NAMALWA (cell line): ENCODE measurements at places on chromosomes 16 and 17.

DNA sequence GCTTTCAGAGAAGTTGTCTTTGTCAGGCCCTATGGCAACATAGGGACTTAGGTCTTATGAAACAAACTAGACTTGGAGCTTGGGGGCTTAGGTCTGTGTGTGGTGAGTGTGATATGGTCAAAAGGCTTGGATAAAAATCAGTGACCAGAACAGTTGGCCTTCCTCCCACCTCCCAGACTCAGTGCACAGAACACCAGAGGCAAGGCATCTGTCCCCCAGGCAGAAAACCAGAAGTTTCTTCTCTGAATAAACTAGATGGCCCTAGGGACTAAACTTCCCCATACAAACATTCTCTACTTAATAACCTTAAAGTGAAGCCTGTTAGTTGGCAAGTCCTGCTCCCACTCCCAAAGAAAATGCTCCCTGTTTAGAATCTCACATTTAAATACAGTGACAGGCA, 39.2 kb upstream of the PMFBP1 start:
- no peak for DNase-seq

DNA sequence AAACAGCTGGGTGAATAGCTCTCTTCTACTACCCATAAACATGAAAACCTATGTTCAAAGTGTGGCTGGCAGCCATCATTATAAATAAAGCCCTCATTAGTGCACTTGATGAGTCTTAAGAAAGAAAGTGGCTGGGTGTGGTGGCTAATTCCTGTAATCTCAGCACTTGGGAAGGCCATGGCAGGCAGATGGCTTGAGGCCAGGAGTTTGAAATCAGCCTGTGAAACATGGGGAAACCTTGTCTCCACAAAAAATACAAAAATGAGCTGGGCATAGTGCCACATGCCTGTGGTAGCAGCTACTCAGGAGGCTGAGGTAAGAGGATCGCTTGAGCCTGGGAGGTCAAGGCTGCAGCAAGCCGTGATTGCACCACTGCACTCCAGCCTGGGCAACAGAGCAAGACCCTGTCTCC, 28.3 kb upstream of the APPBP2 start:
- DNase-seq: no peak

DNA sequence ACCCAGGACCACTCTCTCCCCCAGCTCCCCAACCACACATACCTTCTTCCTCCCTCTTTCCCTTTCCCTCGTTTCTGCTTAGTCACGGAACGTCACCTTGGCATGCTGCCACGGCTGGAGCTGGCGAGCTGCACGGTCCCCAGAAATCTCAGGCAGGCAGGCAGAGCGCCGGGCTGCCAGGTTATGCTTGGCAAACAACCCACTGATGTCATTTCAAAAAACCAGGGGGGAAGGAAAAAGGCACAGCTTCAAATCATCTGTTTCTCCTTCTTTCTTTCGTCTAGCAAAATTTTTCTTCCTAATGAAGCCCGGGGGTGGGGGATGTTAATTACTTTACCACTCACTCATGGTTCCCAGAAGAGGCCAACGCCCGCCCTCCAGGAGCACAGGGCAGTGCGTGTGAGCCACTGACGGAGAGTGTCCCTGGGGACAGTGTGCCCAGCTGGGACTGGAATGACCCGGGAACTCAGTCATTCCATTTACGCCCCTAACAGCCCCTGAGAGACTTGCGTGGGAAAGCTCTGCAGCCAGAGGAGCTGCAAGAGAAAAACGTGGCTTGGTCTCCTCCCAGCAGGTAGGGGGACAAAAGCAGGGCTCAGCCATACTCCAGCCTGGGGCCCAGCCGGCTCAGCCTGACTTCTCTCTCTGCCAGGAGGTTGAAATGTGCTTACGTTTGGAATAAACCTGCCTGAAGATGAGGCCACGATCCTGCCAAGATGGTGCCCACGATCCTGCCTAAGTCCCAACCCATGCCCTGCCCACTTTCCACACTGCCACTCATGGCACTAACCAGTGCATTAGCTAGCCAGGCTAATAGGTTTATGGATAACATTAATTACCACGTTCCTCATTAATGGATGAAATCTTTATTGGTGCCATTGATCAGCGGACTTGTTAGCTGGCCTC, 198.9 kb downstream of the ZFHX3 start:
- no peak for DNase-seq

DNA sequence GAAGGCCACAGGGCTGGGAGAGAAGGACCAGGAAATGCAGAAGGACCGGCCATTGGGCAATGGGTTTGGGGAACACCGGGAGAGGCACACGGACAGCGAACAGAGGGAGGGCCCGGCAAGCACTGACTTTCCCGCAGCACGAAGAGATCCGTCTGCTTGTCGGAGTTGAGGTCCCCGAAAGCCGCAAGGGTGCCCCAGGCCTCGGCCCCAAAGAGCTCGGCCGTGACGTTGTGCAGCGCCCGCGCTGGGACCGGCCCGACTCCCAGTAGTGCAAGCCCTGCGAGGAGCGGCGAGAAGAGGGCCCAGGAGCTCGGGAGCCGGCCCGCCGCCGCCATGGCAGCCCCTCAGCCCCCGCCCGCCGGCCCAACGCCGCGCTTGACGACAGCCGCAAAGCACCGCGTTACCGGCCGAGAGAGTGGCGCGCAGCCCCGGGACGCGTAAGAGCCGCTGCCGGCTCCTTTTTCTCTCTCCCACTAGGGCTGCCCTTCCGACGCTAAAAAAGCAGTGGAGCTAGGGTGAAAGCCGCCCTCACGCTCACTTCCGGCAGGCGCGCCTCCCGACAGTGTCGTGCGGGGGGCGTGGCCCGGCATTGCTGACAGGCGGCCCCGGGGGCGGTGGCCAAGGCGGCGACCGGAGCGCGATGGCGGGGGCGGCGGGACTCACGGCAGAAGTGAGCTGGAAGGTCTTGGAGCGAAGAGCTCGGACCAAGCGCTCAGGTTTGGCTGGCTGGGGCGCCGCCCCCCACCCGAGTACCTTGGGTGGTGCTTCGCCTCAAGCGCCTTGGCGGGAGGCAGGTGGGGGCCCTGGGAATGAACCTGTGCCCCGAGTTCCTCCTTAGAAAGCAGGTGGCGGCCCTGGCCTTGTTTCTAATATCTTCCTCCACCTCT, at the start of the genes ITFG1 and PHKB:
Gene ITFG1 (minus strand): TSS at position 353 of the 887 bp plus-strand sequence. CDS start 18 bp downstream, at position 335.
Gene PHKB (plus strand): TSS at position 621 of the 887 bp plus-strand sequence. CDS start 20 bp downstream, at position 641.
- DNase-seq: peak; percentile 96

GRCh38 chr16:87303431-87303930, 13.7 kb downstream of the C16orf95 start:
- DNase-seq: no peak

GRCh38 chr16:82033683-82034300, 1.3 kb upstream of the HSD17B2 start:
- DNase-seq: no peak

DNA sequence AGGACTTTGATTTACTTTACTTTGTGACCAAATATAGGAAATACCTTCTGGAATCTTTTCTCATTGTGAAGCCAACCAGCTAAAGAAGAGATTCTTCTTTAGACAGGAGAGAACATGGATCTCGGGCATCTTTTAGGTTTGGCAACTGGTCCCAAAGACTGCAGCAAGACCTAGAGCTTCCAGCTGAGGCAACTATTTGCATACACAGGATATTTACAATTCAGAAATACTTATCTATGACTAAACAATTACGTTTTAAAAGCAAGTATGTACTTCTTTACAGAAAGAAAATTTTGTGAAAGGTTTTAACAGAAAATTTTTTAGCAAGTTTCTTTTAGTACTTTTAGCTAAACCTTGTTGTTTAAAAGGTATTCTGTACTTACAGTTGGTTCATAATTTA, 106.5 kb downstream of the MAP2K4 start:
- no peak for DNase-seq

DNA sequence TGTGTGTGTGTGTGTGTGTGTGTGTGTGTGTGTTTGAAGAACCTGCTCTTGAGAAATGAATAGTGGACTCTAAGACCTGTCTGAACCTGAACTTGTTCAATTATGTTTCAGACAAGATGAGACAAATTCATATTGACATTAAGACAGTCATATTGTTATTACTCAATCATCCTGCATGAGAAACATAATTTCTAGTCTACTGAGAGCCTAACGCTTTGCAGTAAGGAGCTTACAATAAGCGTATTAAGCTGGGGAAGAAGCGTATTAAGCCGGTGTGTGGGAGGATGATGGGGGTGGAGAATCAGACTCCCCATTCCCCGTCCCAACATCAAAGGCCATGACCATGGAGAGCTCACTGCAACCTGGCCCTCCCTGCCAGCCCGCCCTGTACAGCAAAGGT, 22.4 kb upstream of the MNT start:
- no peak for DNase-seq

- DNase-seq: no peak
Observed at GRCh38 chr16:1182316-1182671, 29.4 kb downstream of the CACNA1H start.

GRCh38 chr16:4682616-4683254, 10.6 kb upstream of the NUDT16L1 start:
- DNase-seq: no peak
